Forelimb muscle (tissue), 1 donor: ENCODE measurements at places on chromosomes 12 and 14. TPM values are rescaled to one million over a fixed set of nuclear protein-coding genes. Genes with fewer than 3 reads are reported as not detected.

Gene KRT5
- polyA plus RNA-seq: 0.24 TPM

DNA sequence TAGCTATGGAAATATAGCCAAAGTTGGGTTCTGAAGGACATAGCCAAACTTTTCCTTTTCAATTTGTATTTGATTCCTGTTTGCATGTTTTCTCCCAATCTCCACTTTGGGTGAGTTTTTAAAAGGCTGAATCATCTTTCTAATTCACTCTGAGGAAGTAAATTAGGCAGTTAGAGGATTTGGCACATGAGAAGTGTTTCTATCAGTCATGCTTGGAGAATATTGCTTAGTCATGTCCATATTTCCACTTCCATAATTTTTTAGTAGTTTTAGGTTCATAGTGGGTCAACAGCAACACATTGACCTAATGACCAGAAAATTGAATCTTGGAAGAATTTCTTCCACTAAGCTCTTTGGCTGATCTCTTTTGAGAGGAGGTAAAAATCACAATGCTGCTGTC lies 21.8 kb downstream of the IRAK3 start:
- no peak for DNase-seq

- no peak for DNase-seq
Observed at GRCh38 chr12:100027671-100028070, 42.9 kb upstream of the ANKS1B start.

DNA sequence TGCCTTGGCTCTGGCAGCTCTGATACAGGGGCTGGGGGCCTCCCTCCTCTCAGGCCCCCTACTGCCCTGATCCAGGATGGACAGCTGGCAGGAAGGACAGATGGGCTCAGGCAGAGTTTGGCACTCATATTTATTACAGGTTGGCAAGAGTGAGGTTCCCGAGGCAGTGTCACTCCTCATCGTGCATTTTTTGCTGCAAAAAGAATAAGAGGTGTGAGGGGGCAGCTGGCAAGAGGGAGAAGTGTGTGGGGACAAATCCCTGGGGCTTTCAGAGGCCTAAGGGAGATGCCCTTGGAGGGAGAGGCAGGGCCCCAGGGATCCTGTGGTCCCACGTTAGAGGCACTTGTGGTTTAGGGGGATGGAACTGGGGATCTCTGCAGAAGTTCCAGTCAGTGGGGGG lies 5.0 kb downstream of the CMTM5 start:
- no peak for DNase-seq

Gene ACOT4
- polyA plus RNA-seq: 0.29 TPM

DNA sequence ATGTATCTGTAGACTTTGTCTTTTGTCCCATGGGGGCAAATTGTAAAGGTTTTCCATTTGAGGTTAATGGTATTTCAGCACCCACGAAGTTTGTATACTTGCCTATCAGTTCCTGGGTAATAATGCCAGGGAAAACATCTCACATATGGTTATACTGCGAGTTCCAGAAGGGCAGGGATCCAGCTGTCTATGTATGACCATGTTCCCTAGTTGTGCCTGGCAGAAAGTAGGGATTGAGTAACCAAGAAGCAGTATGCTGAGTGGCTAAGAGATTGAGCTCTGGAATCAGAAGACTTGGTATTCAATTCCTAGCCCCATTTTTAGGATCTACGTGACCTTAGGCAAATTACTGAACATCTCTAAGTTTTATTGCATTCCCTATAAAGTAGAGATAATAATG lies 173.2 kb upstream of the PWP1 start:
- no peak for DNase-seq

Gene PTPN6
- 5.0 TPM for polyA plus RNA-seq

Gene C3AR1
- polyA plus RNA-seq: 3.3 TPM

Gene GPR84
- polyA plus RNA-seq: 0.15 TPM

Gene CELA1
- polyA plus RNA-seq: not detected

DNA sequence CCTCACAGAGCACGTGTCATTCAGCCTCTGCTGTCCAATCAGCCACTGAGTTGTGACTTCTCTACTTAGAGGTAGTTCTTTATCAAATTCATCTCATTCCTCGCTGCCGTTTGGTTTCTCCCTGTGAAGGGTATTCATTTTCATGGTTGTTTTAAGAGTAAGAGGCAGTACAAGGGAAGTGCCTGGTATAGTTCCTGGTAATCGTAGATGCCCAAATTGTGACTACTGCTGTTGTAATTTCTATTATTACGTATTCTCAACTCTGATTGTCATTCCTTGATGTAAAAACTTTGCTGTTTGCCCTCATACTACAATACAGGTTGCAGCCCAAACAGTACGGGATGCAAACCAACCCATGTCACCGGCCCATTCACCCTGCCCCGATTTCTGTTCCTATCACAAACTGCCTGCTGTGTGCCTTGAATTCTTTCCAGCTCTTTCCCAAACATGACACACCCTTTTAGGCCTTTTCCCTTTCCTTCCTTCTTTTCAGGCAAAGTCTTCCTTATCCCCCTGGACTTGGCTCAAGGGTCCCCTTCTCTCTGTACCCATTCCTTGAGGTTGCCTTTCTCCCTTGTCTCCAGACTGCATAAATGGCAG lies 93.0 kb downstream of the SLC25A47 start:
- DNase-seq: no peak

GRCh38 chr12:46259071-46259470 lies 9.8 kb downstream of the SLC38A1 start:
- DNase-seq: no peak

Gene SERPINA9
- polyA plus RNA-seq: not detected

DNA sequence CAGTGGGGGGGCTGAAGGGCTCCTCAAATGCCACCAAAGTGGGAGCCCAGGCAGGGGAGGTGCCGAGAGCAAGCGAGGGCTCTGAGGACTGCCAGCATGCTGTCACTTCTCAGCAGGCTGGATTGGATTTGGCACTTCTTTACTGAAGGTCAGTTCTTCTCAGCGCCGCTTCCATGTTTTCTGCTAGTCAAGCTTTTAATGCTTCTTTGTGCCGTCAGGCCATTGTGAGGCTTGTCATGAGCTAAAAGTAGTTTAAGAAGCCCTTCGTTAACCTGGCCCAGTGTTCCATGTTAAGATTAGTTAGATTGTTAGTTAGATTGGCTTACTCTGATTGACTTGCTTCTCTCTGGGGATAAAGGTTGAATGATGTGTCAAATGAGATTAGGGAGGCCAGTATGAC lies 13.4 kb downstream of the GABARAPL1 start:
- DNase-seq: no peak

- no peak for DNase-seq
Observed at GRCh38 chr14:52333108-52333507, 19.0 kb downstream of the PTGER2 start.

DNA sequence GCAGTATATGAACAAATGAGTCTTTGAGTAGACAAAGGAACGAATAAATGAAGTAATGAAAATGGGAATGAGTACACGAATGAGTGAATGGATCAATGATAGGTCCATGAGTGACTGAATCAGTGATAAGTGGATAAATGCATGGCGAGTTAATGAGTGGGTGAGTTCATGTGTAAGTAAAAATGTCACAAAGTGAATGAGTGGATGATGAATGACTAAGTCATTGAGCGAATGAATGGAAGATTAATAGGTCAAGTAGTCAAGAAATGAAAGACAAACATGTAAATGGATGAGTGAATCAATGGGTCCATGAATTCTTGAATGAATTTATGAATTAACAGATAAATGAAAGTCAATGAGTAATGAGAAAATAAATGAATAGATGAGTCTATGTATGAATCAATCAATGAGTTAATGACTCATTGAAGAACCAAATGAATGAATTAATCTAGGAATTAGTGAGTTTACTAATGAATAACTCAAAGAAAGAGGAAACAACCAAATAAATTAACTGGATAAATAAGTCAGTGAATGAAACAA lies 97.3 kb upstream of the RTL1 start:
- DNase-seq: no peak

DNA sequence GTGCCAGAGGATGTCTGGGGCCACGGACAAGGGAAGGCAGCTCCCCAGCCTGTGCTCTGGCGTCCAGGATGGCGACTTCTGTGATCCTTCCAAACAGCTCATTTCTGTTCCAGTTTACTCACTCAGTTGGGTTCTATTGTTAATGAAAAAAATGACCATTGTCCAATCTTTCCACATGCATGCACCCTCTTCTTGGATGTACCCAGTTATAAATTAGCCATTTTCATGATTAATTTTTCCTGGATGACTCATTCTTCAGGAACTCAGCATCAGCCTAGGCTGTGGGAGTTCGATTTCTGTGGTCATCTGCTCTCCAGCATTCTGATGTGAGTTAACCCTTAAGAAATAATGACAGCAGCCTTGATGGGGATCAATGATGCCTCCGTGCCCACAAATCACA lies 926.8 kb downstream of the BCL11B start:
- DNase-seq: no peak

DNA sequence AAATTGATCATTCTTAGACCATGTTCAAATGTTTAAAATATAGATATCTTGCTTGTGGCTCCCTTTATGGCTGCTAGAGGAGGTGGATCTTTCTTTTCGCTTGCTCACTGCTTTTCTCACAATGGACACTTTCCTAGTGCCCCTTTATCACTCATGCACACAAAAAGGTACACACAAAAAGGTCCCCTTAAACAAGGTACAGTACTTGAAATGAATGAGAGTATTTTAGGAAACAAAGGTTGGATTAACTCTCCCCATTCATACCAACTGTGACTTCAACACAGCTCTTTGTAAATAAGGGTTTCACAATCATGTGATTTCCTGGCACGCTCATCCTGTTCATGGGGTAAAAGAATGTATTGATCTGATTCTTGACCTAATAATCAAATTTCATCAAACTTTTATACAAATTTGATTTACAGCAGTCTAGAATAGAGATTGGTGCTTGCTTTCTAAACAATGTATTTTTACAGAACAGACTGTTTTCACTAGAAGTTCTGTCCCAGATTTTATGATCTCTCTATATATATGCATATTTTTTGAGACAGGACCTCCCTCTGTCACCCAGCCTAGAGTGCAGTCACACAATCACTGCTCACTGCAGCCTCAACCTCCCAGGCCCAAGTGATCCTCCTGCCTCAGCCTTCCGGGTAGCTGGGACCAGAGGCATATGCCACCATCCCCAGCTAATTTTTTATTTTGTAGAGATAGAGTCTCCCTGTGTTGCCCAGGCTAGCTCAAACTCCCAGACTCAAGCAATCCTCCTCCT lies 34.4 kb upstream of the EPS8 start:
- DNase-seq: no peak
